ENCODE measurements at places on chromosomes 2 and 18.

GRCh38 chr2:120791243-120791961, 55.7 kb downstream of the GLI2 start:
- no peak for DNase-seq

DNA sequence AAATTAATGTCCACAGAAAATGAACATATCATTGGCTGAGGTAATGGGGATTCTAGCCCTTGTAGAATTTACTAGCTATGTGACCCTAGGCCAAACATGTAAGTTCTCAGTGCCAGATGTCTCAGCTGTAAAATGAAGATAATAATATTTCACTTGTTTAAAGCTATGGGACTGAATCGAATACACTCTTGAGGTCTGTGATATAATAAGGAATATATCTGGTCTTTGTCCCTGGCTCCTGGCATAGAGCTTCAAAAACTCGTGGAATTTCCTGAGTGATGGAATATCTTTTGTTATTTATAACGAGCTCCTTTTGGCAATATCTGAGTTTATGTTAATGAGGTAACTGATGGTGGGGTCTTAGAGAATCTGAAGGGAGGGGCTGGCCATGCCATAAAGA, 201.4 kb upstream of the CYP26B1 start:
- DNase-seq, result no peak

- no peak for DNase-seq
Measured at GRCh38 chr2:234955091-234955591, 3.3 kb downstream of the SH3BP4 start.

GRCh38 chr2:64323197-64323596, 130.8 kb upstream of the LGALSL start:
- no peak for DNase-seq

GRCh38 chr2:111143107-111143842, 22.6 kb downstream of the BCL2L11 start:
- DNase-seq, result no peak

GRCh38 chr2:7992612-7993602, 688.9 kb upstream of the ID2 start:
- no peak for DNase-seq

- DNase-seq, result no peak
Measured at GRCh38 chr18:47986620-47987387, 56.3 kb upstream of the SMAD2 start.

- DNase-seq, result no peak
Measured at GRCh38 chr2:164599954-164600589, 21.2 kb downstream of the GRB14 start.

DNA sequence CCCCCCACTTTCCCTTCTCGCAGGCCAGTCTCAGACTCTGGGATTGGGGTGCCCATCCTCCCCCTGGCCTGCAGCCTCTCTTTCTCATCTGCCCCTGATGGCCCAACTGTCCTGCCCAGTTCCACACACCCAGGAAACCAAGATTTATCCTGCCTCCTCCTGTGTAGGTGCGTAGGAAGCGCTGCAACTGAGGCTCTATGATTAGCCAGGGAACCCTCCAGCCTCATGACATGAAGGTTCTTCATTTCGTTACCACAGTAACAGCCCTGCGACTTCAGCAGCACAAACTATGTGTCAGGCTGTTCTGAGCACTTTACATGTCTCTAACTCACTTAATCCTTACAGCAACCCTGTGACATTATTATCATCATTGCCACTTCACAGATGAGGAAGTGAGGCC, 305.9 kb downstream of the CELF4 start:
- no peak for DNase-seq

GRCh38 chr2:23484275-23484674, 99.3 kb downstream of the KLHL29 start:
- DNase-seq, result peak; percentile 12

- no peak for DNase-seq
Measured at GRCh38 chr2:154696369-154696768, 2.1 kb upstream of the KCNJ3 start.

DNA sequence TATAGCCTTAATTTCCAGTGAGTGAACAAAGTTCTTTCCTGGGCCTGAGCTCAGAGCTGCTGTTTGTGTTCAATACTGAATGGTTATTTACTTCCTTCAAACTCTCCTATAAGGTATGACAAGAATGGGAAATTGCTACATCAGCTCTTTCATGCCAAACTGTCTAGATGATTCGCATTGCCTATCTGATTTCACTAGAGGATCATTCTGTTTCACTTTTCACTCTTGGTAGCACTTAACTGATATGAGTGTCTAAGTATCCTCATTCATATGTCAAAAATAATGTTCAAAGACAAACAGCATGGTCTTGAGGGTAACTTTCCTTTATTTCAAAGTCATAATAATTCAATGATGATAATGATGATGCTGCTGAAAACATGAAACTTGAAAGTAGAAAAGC, 32.9 kb upstream of the SCG2 start:
- no peak for DNase-seq

DNA sequence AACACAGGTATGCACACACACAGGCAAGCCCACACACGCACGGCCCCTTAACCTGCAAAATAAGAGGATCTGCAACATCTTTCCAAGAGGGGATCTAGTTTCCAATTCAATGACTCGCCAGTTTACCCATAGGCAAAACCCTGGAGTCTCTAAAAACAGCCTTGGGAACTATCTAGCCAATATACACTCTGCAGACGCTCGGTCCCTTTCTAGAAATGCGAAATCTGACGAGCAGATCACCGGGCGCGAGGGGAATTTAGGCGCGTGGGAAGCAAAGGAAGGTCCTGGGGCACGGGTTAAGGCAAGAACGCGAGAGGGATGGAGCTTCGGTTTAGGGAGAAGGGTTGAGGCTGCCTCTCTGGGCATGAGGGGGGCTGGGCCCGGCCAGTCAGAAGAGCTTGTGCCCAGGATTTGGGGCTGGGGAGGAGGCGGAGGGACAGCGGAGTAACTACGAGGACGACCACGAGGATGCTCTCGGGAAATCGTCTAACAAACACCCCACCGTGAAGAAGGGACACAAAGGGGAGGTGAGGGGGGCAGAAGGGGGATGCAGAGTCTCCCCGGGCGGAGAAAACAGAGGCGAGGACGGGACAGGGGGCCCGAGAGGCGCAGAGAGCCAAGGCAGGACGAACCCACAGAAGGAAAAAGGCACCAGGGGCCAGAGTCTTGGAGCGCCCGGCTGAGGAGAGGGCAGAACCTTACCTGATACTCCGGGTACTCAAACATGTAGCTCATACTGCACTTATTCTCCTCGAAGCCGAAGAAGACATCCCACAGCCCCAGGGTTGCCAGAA, 542 bp downstream of the PGAP1 start:
- DNase-seq, result no peak

- DNase-seq, result no peak
Measured at GRCh38 chr2:60106836-60107529, 446.5 kb downstream of the BCL11A start.

- no peak for DNase-seq
Measured at GRCh38 chr2:240629968-240630770, 4.9 kb downstream of the GPR35 start.

DNA sequence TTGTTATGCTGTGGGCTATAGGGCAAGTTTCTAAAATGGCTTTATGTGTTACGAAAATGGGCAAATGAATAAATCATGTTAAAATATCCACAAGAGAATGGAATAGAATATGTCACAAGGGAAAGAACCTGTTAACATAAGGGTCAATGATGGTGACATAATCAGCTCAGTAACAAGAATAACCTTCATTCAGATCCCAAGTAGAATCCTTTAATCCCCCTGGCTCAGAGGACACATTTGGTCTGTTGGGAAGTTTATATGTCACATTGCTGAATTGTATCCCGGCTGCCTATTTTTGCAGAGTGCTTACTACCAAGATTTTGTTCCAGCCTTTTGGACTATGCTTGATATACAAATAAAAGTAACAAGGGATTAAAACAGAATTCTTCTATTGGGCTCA, 13.1 kb upstream of the LGALSL start:
- DNase-seq, result no peak

DNA sequence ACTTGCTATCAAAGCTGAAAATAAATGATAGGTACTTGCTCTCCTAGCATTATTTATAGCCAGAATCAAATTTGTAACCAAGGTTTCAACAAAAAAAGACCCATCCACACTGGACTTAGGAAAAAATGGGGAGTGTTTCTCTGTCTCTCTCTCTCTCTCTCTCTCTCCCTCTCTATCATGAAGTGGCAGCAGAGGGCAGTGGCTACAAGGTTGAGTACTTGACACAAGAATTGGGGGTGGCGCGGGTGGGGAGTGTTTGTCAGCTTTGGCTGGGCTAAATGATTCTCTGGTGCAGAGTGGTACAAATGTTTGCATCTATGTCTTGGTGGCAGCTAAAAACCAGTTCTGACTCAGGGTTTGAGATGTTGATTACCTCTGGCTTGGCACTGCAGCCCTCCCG, 85.0 kb downstream of the RBM43 start:
- DNase-seq, result no peak

GRCh38 chr2:11663427-11663826, 6.6 kb downstream of the NTSR2 start:
- DNase-seq, result no peak

- DNase-seq, result no peak
Measured at GRCh38 chr2:151098841-151099240, 162.8 kb downstream of the RBM43 start.

- no peak for DNase-seq
Measured at GRCh38 chr2:19559596-19560240, 201.3 kb upstream of the OSR1 start.

- no peak for DNase-seq
Measured at GRCh38 chr2:68103709-68104055, 40.9 kb upstream of the C1D start.

DNA sequence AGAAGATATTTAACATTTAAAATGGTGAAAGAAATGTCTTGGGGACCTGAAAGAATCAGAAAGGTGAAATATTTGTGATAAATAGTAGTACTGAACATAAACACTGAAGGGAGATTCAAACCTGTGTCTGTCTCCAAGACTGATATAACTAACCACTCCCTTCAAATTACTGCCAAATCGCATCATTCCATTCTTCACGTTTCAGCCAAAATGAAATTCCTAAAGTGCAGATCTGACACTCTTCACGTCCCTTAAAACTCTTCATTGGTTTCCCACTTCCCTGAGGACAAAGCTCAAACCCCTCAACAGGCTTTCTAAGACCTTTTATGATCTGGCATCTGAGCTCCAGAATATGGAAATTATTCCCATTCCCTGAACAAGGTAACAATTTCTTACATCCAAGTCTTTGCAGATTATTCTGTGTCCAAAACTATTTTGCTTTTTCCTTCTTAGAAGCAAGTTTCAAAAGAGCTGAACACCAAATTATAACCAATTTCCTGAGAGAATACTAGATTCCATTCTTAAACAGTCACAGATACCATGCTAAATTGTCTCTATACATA, 18.9 kb downstream of the SLC8A1 start:
- no peak for DNase-seq

DNA sequence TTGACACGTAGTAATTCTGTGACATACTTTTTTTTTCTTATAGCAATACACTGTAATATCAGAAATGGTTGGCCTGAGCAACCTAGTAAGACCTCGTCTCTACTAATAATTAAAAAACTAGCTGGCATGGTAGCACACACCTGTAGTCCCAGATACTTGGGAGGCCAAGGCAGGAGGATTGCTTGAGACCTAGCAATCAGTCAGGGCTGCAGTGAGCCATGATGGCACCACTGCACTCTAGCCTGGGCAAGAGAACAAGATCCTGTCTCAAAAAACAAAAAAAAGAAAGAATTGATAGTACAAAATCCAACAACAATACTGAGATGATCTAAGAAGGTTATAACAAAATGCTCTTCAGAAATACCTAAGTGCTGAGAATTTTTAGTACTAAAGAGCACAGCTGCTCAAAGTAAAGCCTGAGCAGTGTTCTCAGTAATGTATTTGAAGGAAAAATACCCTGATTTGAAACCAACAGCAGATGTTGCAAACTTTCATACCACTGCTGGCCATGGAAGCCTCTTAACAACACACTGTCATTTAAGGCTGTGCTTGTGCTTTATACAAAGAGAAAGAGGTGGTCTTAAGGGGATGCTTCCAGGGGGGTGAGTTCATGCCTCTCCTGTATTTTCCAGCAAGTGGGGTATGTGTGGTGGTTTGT, 132.6 kb upstream of the CDCA7 start:
- no peak for DNase-seq

DNA sequence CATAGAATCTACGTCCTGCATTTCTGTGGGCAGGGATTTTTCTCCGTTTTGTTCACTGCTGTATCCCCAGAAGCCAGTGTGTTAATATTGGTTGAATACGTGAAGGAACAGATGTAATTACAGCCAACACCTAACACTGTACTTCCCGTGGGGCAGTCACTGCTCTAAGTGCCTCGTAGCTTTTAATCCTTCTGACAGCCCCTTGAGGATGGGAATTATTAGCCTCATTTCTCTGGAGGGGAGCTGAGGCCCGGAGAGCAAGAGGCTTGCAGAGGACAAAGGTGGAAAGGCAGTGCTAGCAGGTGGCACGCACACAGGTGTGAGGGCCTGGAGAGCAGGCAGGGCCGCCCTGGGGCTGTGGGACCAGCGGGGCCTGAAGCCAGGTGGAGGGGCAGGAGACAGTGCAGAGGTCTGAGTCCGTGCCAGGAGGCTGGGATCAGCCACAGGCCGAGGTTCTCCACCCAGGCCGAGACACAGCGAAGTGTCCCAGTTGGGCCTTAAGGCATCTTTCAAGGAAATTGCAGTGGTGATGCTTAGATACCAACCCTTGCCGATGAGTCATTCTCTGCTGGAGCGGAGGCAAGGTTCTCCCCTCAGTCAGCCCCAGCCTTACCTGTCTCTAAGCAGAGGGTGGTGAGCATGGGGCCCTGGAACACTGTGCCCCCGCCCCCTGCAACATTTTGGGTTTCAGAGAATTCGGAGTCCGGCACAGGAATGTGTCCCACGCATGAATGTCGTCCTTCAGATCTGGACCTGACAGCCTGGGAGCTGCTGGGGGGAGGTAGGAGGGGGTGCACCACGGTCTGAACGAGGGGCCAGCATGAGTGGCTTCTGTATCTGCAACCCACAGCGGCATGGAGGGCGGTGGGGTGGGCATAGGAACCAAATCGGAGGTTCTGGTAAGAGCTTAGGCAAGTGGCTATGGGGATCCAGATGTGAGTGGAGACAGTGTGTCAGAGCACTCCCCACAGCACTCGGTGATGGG, 122.6 kb downstream of the GBX2 start:
- no peak for DNase-seq

DNA sequence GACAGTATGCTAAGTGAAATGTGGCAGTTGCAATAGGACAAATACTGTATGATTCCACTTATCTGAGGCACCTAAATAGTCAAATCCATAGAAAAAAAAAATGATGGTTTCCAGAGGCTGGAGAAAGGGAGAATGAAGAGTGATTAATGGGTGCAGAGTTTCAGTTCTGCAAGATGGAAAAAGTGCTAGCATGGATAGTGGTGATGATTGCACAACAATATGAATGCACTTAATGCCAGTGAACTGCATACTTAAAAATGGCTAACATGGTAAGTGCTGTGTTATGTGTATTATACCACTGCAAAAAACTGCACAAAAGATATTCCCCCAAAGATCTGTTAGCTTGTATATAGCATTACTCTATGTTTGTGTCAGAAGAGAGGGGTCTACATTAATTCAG, 185.4 kb downstream of the INHBB start:
- no peak for DNase-seq

GRCh38 chr2:43221124-43221762, 5.2 kb downstream of the ZFP36L2 start:
- peak; percentile 82 for DNase-seq

- DNase-seq, result no peak
Measured at GRCh38 chr2:15385184-15385583, 175.9 kb downstream of the NBAS start.

- no peak for DNase-seq
Measured at GRCh38 chr2:30448308-30448707, 1.3 kb downstream of the LCLAT1 start.

Measured in RWPE2 (cell line).